ENCODE measurements at places on chromosomes 5 and 9. TPM values are rescaled to one million over a fixed set of nuclear protein-coding genes. Genes with fewer than 3 reads are reported as not detected.

Gene HAVCR1
- total RNA-seq, result 6.9 TPM

Gene ENHO
- total RNA-seq, result not detected

Gene PTPN3
- total RNA-seq, result 20.3 TPM

Gene FABP6
- not detected for total RNA-seq

Gene HMHB1
- not detected for total RNA-seq

Gene TMC1
- total RNA-seq, result not detected

Gene ITGA2
- 4.9 TPM for total RNA-seq

- H3K4me3 ChIP-seq, result no peak overlapping the region
- no peak overlapping the region for H3K27ac ChIP-seq
- H3K36me3 ChIP-seq, result no peaks in the 10 kb centered on the region
- no peaks in the 10 kb centered on the region for H3K4me1 ChIP-seq
These were observed 563.9 kb upstream of the TLE4 start for GRCh38 chr9:79007701-79008483.

DNA sequence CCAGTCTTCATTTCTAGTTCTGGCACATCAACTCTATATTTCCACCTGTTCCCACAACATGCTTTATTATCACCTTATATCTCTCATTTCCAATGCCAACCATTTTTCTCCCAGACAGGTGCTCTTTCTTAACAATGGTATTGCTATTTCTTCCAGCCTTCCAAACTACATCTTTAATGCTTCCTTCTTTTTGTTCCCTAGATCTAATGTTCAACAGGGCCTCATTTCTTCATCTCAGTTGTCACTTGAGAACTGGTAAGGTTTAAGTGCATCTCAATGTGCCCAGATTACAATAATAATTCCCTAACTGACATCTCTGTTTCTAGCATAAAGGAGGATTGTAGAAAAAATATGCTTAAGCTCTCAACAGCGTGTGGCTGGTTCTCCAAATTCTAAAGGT, 272.6 kb downstream of the COX7C start:
- H3K27me3 ChIP-seq, result no peaks in the 10 kb centered on the region
- no peak overlapping the region for H3K4me3 ChIP-seq
- H3K4me1 ChIP-seq, result no peaks in the 10 kb centered on the region
- DNase-seq, result no peak
- H3K27ac ChIP-seq, result no peak overlapping the region

DNA sequence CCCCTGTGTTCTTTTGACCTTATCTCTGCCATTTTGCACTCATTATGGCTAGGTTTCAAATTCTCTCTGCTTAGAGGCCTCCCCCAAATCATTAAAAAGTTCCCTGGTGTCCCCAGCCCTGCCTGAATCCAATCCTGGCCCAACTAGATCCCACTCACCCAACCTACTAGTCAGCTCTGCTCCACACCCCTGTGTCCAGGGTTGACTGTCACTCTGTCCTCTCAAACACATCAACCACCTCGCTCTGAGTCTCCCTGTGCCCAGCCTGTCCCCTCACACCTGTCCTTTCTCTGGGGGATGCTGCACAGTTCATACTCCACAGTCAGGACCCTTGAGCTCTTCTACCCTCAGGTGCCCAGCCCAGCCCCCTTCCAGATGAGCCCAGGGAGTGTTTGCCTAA, 154.2 kb upstream of the SV2C start:
- no peak overlapping the region for H3K27ac ChIP-seq
- no peak overlapping the region for H3K4me3 ChIP-seq
- no peaks in the 10 kb centered on the region for H3K36me3 ChIP-seq
- H3K27me3 ChIP-seq, result no peaks in the 10 kb centered on the region
- H3K4me1 ChIP-seq, result no peaks in the 10 kb centered on the region

- H3K36me3 ChIP-seq, result no peaks in the 10 kb centered on the region
- H3K4me3 ChIP-seq, result no peak overlapping the region
- DNase-seq, result no peak
- H3K27me3 ChIP-seq, result no peaks in the 10 kb centered on the region
- no peak overlapping the region for H3K27ac ChIP-seq
- H3K4me1 ChIP-seq, result peaks cover 3% of the 10 kb centered on the region
These were observed 33.7 kb upstream of the ITGA1 start for GRCh38 chr5:52754051-52754450.

DNA sequence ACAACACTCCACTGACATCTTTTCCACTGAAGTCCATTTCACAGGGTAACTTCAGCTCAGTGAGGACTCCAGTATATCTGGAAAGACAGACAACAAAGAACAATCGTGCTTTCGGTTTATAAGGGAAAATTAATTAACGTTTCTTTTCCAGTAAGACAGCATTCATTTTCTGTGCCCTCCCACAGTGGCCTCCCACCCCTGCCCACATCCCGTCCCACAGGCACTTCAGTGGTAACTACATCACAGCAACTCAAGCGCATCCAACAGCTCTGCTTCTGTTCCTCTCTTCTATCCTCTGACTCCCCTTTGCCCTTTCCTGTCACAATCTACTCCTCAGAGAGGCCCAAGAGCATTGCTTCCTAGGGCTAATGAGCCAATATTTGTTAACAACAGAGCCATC, 40.3 kb downstream of the GLDC start:
- H3K36me3 ChIP-seq, result no peaks in the 10 kb centered on the region
- no peaks in the 10 kb centered on the region for H3K4me1 ChIP-seq
- H3K4me3 ChIP-seq, result no peak overlapping the region

GRCh38 chr5:17989036-17989435, 354.8 kb downstream of the TAF11L14 start:
- H3K4me3 ChIP-seq, result no peak overlapping the region
- H3K27me3 ChIP-seq, result no peaks in the 10 kb centered on the region
- no peak overlapping the region for H3K27ac ChIP-seq
- no peaks in the 10 kb centered on the region for H3K36me3 ChIP-seq

DNA sequence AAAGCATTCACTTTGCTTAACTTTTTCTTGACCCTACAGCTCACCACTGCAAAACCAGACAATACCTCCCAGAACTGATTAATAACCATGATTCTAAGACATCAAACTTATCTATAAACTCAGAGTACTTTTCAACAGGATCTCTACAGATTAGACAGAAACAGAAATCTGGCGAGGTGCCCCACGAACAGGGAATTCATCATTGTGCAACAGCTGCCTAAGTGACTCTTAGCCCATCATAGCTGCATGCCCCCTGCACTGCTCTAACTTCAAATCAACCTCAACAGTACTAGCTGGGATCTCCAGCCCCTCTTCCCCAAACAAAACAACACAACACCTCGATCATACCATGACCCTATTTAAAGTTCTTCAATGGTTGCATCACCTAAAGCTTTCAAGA, 16.1 kb upstream of the COL23A1 start:
- no peaks in the 10 kb centered on the region for H3K27me3 ChIP-seq
- no peak overlapping the region for H3K27ac ChIP-seq
- no peak overlapping the region for H3K4me3 ChIP-seq
- no peak for DNase-seq
- H3K4me1 ChIP-seq, result peaks cover 15% of the 10 kb centered on the region

- no peaks in the 10 kb centered on the region for H3K27me3 ChIP-seq
- no peak overlapping the region for H3K4me3 ChIP-seq
- H3K4me1 ChIP-seq, result no peaks in the 10 kb centered on the region
- no peak for DNase-seq
These were observed 12.5 kb downstream of the ZNF366 start for GRCh38 chr5:72494623-72495124.

GRCh38 chr9:69542942-69543704, 129.0 kb downstream of the APBA1 start:
- no peaks in the 10 kb centered on the region for H3K36me3 ChIP-seq
- no peak overlapping the region for H3K27ac ChIP-seq
- no peak for DNase-seq

GRCh38 chr5:132776131-132776937, 705 bp downstream of the SEPTIN8 start:
- peaks cover 43% of the 10 kb centered on the region for H3K4me1 ChIP-seq
- no peaks in the 10 kb centered on the region for H3K36me3 ChIP-seq
- peak overlapping the region; percentile 85 for H3K27ac ChIP-seq
- H3K27me3 ChIP-seq, result no peaks in the 10 kb centered on the region
- peak overlapping the region; percentile 82 for H3K4me3 ChIP-seq

DNA sequence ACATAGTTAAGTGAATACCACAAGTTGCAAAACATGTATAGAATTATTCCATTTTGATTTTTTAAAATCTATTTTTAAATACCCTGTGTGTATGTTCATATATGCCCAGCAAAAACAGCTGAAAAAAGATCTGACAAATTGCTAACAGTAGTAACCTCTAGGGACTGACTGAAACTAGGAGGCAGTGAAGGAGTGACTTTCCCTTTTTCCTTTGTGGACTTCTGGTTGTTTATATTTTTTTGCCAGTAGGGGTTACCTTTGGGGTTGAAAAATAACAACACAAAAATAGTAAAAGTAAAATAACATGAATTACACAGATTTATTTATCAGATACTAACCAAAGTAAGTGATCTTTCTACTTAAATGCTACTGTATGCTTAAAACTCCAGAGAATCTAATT, 2.9 kb downstream of the MEGF9 start:
- H3K4me1 ChIP-seq, result peaks cover 14% of the 10 kb centered on the region
- no peaks in the 10 kb centered on the region for H3K27me3 ChIP-seq
- no peak for DNase-seq

DNA sequence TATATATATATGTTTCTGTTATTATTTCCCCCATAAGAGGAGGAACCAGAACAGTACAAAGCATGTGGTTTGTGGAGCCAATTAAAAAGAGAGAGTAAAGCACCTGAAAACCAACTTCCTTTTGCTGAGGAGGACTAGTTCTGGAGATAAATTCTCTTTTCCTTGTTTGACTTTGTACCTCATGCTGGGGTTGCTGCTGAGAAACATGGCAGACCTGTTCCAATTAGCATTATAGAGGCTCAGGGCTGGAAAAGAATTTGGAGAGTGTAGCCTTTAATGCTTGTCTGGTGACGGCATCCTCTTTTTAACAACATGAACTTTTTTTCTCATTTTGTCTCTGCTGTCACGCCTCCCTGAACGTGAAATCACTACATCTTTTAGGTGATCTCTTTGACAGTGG, 32.8 kb upstream of the NMUR2 start:
- no peaks in the 10 kb centered on the region for H3K27me3 ChIP-seq
- no peaks in the 10 kb centered on the region for H3K4me1 ChIP-seq
- no peaks in the 10 kb centered on the region for H3K36me3 ChIP-seq
- DNase-seq, result no peak
- no peak overlapping the region for H3K4me3 ChIP-seq

- no peak overlapping the region for H3K4me3 ChIP-seq
- H3K4me1 ChIP-seq, result no peaks in the 10 kb centered on the region
- H3K27ac ChIP-seq, result no peak overlapping the region
- H3K27me3 ChIP-seq, result no peaks in the 10 kb centered on the region
- no peaks in the 10 kb centered on the region for H3K36me3 ChIP-seq
These were observed 48.5 kb downstream of the ADAMTS19 start for GRCh38 chr5:129508606-129509005.

DNA sequence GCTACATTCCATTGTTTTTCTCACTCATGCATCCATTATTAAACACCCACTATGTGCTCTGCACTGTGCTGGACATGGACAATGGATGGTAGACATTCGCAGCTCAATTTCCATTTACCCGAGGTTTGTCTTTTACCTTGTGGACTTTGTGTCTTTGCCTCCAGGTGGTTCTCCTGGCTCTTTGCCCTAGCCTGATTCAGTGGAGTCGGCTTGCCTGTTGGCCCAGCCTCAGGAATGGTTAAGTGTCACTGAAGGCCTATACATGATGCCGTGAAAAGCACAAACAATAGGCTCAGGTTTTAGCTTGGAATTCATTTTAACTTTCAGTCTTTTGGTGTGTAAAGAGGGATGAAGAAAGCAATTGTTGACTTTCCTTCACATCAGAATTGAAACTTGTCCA, 16.5 kb upstream of the DMRT3 start:
- no peaks in the 10 kb centered on the region for H3K27me3 ChIP-seq
- no peak for DNase-seq
- no peaks in the 10 kb centered on the region for H3K4me1 ChIP-seq
- H3K27ac ChIP-seq, result no peak overlapping the region

DNA sequence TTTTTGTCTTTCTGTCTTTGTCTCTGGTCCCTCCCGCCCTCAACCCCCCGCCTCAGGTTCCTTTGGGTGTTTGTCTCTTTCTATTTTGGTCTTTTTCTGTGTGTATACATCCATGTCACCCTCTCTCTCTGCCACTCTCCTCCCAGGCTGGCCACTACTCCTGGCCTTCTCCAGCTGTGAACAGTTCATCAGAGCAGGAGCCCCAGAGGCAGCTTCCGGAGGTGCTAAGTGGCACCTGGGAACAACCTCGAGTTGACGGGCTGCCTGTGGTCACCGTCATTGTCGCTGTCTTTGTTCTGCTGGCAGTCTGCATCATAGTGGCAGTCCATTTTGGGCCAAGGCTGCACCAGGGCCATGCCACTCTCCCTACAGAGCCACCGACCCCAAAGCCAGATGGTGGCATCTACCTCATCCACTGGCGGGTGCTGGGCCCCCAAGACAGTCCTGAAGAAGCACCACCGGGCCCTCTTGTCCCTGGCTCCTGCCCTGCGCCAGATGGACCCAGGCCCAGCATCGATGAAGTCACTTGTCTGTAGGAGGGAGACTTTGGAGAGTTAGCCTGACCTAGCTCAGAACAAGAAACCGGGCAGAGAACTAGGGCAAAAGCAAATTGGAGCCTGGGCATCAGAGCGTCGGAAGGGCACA, 1.7 kb downstream of the SMIM33 start:
- H3K27ac ChIP-seq, result no peak overlapping the region
- no peaks in the 10 kb centered on the region for H3K27me3 ChIP-seq
- DNase-seq, result no peak
- peaks cover 6% of the 10 kb centered on the region for H3K4me1 ChIP-seq

- DNase-seq, result peak; percentile 41
- H3K36me3 ChIP-seq, result no peaks in the 10 kb centered on the region
- H3K27me3 ChIP-seq, result no peaks in the 10 kb centered on the region
These were observed 115.4 kb downstream of the LHX2 start for GRCh38 chr9:124126648-124127646.

DNA sequence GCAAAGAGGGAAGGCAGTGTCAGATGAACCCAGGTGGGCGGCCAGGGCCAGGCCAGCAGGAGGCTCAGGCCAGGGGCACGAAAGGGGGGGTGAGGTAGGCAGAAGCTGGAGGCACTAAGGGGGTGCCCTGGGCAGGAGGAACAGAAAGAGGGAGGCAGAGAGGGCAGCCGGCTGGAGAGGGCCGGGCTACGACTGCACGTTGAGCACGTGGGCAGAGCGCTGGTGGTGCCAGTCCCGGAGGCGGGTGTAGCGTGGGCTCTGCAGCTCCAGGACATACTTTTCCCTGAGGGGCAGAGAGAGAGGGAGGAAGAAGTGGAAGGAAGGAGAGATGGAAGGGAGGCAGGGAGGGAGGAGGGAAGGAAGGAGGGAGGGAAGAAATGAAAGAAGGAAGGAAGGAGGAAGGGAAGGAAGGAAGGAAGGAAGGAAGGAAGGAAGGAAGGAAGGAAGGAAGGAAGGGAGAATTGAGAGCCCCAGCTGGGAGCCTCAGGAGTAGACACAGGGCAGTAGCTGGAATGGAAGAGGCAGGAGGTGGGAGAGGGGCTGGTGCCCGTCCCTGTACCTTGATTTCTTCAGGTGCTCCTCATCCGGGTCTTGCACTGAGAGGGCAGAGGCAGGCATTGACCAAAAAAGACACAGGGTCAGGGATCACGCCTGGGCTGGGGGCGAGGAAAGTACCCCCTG, 7.0 kb downstream of the PDLIM7 start:
- H3K4me3 ChIP-seq, result peak overlapping the region; percentile 90
- H3K36me3 ChIP-seq, result peaks cover 74% of the 10 kb centered on the region
- H3K27me3 ChIP-seq, result no peaks in the 10 kb centered on the region
- H3K4me1 ChIP-seq, result peaks cover 48% of the 10 kb centered on the region
- no peak for DNase-seq
